ENCODE measurements at places on chromosomes 5 and 9.

DNA sequence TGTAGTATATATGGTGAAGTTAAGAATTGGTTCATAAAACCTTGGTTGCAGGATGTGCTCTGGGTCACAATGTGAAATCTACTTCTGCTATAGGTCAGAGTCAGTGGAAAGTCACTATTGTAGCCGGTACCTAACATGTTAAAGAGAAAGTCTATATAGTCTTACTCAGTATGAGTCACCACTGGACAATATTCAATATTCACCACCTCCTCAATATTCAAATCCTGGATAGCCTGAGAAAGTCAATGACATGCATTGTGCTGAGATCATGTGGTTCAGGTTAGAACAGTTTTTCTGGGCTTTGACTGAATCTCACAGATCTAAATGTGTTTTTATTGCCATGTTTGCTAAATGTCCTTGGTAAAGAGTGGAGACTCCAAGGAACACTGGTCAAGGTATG is 108.8 kb downstream of the HMHB1 start:
- DNase-seq = no peak

DNA sequence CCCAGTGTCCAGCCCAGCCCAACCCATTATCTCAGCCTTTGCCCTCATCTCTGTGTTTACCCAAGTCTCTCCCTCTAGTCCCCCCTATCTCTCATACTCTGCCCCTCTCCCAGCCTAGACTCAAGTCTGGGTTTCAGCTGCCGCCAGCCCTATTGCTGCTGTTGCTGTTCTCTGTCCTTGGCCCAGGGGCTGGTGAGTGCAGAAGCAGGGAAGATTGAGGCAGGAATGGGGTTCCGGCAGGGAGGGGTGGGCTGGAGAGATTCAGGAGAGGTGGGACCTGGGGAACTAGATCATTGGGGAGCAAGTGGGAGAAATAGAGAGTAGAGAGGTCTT is 702 bp downstream of the TMEM8B start:
- no peak for DNase-seq

DNA sequence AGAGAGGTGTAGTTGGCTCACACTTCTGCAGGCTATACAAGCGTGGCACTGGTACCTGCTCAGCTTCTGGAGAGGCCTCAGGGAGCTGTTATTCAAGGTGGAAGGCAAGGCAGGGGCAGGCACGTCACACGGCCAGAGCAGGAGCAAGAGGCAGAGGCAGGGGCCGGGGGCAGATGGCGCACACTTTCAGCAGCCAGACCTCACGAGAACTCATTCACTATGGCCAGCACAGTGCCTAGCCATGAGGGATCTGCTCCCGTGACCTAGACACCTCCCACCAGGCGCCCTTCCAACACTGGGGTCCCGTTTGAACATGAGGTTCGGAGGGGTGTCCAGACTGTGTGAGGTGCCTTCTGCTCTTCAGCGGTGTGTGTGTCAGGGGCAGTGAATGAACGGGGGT is 71.0 kb upstream of the FCN1 start:
- no peak for DNase-seq

DNA sequence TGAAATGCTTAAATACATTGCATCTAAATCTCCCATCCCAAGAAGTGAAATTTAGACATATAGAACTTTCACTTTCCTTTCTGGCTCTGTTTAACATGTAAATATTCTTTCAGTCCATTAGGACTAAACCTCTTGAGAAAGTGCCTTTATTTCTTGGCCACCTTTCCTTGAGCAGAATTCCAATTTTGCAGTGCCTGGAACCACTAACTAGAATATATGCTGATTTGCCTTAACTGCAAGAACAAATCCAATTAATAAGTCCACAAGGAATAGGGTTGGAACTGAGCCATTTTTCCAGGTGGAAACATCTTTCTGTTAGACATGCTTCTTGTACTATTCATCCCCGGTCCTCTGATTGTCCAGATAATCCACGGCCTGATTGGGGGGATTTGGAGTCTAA is 478.0 kb downstream of the ENC1 start:
- no peak for DNase-seq

DNA sequence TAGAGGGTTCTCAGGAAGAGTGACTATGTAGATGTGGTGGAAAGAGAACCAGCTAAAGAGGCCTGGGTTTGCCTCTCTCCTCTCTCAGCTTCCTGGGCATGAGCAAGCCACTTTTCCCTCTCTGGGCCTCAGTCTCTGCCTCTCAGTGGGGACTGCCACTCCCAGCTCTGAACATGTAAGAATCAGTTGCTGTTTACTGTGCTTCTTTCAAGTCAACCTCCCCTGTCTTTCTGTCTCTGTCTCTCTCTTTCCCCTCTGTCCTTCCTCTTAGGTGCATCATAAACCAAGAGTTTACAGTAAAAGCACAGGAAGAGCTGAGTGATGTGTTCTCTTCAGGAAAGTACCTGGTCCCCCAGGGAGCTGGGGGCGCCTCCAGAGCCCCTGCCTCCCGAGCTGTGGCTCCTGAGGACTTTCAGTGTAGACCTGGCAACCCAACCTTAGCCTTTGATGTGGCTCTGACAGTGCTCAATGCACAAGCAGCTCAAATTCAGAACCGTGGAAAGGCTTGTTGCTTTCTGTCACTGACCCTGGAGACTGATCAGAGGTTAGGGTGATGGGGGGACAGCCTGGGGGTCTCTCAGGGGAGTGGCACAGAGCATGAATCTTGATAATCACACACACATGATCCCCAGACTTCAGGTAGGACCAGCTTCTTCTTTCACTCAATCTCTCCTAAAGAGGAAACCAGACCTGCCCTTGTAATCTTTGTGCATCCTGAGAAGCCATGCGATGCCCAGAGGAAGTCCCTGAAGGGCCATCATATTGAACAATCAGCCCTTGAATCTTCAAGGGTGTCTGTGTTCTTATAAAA is 59.4 kb upstream of the TNFSF8 start:
- DNase-seq = no peak

GRCh38 chr5:3311433-3311832 is 284.2 kb upstream of the IRX1 start:
- no peak for DNase-seq

GRCh38 chr5:36654564-36654963 is 48.2 kb downstream of the SLC1A3 start:
- DNase-seq = no peak

DNA sequence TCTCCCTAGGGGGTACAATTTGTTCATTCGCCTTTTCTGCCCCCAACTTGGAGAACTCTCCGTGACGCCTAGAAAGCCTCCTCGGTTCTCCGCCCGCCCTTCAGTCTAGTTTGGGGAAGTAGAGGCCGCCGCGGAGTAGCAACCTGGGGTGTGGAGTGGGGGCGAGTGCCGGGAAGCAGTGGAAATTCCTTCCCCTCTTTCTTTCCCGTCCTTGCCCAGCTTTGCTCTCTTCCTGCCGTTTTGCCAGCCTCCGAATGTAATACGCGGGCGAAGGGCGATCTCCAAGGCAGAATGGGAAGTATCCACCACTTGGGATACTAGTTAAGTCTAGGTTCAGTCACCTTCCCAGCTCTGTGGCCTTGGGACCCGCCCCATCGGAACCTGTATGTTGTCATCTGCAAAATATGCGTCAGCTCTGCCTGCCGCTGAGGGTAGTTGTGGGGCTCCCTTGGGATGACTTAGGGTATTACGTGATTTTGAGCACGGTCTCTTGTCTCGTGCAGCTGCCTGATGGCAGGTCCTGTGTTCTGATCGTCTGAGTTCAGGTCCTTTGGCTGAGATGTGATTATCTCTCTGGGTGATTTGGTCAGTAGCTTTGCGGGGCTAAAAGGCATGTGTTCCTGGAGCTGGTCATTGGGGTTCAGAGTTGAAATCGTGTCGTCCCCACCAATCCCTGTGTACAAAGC is 724 bp downstream of the PAM start:
- DNase-seq = no peak

DNA sequence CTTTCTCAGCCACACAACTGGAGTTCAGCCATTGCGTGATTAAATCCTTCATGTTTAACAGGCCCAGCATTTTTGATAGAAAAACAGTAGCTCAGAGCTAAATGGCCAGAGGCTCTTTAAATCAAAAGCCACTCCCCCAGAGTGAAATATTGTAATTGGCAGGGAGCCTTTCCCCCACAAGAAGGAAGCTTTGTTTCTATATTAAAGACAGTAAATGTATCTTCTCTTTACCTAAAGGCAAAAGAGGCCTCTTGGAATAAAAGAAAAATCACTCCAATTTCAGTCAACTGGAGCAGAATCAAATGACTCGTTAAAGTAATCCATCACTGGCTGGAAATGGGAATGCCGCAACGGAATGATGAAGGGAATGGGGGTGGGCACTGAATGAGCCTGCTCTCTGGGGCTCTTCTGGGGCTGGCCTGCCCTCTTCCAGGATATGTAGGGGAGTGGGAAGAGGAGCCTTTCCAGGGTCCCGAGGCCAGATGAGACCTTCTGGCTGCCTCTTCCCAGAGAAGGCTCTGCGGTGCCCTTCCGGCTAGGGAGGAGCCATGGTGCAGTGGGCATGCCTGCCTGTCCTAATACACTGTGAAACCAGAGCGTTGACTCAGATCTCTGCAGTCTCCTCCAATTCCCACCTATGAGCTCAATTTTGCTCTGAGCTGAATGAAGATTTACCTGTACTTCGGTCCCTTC is 45.2 kb downstream of the ANKDD1B start:
- no peak for DNase-seq

GRCh38 chr5:140293849-140294100 is 9.1 kb downstream of the PFDN1 start:
- DNase-seq = no peak

DNA sequence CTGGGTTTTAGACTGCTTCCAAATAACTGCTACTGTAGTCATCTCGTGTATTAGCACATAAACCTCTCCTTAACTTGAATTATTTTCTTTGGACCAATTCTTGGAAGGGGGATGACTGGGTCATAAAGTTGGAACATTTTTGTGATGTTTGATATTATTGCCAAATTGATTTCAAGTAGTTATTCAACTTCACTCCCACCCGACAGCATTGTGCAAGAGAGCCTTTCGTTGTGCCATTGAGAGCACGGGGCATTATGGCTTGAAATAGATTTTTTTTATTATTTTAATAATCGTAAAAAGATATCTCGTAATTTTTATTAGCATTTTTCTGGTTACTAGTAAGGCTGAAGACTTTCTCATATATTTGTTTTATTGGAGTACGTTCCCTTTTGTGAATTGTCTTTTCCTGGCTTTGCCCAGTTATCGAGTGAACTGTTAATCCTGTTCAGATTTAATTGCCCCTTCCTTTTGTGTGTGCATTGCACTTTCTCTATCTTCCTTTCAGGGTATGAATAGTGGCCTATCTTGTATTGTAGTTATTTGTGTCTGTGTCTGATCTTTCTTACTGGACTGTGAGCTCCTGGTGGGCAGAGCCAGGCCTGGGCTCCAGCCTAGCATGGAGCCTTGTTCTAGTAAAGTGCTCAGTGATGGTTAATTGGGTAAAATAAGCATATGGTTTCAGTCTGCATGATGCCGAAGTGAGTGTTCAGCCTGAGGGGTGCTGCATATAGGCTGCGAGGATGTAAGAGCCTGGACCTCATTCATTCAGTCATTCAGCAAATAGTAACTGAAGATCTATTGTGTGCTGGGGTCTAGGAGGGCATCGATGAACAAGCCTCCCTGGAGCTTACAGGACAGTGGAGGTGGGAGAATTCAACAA is 93.5 kb upstream of the SHB start:
- no peak for DNase-seq

GRCh38 chr9:79284081-79284480 is 287.7 kb upstream of the TLE4 start:
- DNase-seq = no peak

GRCh38 chr9:91727316-91727861 is 222.6 kb downstream of the ROR2 start:
- DNase-seq = peak; percentile 12

DNA sequence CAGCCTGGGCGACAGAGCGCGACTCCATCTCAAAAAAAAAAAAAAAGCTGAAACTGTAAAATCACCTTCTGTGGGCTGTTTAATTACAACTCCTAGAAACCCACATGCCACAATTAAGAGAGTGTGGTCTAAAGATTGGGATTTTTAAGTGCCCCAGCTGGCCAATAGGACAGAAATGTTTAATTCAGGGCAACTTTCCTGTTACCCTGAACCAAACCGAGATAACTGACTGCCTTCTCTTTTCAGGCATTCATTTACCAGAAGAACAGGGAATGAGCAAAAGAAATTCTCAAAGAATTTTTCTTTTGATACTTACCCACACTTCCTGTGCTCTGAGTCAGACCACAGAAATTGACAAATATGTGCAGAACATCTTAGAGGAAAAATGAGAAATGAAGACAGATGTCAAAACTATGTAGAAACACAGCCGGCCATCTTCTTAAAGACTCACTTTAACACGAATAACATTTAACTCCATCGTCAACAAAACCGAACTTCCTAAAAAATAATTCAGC is 221.3 kb upstream of the DAPK1 start:
- DNase-seq = no peak

DNA sequence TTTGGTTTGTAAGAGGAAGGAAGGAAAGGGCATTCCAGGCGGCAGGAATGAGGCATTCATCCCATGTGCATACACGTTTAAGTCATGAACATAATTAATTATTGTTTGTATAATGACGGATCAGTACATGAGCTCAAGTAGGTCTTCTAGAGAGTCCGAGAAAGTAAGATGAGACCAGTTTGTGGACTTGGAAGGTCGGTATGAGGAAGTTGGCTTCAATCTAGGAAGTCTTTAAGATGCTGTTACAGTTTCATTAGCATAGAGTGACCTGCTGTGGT is 2.1 kb downstream of the GTF3C4 start:
- no peak for DNase-seq

GRCh38 chr9:4301971-4302427 is 2.1 kb upstream of the GLIS3 start:
- DNase-seq = no peak

- no peak for DNase-seq
Measured at GRCh38 chr9:114285166-114285867, 37.6 kb upstream of the ORM1 start.

DNA sequence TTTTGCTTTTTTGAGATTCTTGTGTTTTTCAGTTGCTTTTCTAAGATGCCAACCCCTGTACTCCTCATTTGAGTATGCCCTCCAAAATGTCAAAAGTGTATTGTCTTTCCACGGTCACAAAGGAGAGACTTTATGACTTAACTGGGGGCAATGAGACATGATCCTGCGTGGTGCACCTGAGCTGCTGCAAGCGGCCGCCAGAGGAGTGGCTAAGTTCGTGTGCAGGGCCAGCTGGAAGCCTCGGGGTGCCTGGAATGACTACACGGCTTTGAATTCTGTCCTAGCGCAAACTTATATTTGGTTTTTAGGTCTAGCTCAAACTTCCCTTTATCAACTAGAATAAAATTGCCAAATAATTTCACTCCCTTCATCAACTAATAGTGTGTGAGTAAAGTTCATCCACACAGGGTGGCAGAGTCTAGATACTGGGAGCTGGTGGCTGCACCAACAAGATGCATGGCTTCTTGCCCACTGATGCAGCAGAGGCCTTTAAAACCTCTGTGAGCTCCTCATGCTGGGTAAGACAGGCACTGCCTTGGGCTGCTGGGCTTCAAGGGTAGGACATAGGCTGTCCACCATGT is 4.7 kb downstream of the GADD45G start:
- no peak for DNase-seq

GRCh38 chr5:154193701-154194121 is 3.2 kb downstream of the GALNT10 start:
- DNase-seq = no peak

GRCh38 chr5:169242175-169242848 is 58.6 kb downstream of the SLIT3 start:
- no peak for DNase-seq

GRCh38 chr5:81972492-81972783 is 615 bp downstream of the ATG10 start:
- no peak for DNase-seq

- DNase-seq = no peak
Measured at GRCh38 chr5:175363300-175363699, 80.7 kb downstream of the DRD1 start.
